ENCODE measurements at places on chromosomes 16 and 17.

DNA sequence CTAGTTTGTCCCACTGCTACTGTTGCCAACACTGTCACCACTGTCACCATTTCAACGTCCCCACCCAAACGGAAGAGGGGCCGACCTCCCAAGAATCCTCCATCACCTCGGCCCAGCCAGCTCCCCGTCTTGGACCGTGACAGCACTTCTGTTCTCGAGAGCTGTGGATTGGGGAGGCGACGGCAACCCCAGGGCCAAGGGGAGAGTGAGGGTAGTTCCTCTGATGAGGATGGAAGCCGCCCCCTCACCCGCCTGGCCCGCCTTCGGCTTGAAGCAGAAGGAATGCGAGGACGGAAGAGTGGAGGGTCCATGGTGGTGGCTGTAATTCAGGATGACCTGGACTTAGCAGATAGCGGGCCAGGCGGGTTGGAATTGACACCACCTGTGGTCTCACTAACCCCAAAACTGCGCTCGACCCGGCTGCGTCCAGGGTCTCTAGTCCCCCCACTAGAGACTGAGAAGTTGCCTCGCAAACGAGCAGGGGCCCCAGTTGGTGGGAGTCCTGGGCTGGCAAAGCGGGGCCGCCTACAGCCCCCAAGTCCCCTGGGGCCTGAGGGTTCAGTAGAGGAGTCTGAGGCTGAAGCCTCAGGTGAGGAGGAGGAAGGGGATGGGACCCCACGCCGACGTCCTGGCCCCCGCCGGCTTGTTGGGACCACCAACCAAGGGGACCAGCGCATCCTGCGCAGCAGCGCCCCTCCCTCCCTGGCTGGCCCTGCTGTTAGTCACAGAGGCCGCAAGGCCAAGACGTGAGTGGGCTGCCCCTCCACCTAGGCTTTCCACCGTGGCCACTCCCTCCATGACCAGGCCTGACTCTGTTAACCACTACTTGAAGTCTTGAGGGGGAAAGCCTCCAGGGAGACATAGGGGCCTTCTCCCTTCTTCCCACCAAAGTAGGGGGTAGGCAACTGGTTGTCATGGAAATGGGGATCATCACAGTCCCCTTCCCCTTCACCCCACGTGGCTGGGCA is 9.0 kb upstream of the PHKG2 start:
- no peak for DNase-seq

- DNase-seq, result no peak
These were observed 49.7 kb downstream of the ZNRF1 start for GRCh38 chr16:75048530-75048929.

DNA sequence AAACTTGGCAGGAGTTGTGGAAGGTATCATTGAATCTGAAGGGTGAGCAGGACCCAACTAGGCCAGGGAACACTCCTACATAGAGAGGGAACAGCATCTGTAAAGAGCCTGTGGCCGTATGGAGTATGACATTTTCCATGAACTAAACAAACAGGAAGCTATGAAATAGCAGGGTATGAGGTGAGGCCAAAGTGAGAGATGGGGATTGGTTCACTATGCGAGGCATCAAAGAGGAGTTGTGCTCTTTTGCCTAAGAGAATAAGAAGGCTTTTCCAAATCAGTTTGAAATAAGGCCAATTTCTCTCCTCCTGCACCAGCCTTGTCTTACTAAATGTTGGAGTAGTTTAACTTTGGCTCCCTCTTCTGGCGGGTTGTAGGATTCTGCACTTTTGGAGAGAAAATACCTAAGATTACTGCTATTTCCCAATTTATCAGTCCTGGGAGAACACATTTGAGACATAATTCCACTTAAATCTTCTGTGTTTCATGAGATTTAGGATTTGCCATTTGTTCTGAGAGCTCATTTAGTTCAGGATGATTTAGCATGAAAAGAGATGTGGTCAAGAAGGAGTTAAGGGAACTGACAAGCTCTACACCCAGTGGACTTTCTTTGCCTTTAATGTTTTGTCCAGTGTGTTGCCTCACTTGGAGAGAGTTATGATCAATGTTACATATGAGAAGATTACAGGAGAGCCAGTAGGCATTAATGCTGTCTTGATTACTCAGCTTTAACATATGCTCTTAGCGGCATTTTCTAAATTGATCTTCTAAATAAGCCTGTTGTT is 55.4 kb downstream of the TNRC6C start:
- DNase-seq, result peak; percentile 46

GRCh38 chr16:64996641-64997040 is 125.2 kb downstream of the CDH11 start:
- DNase-seq, result no peak

DNA sequence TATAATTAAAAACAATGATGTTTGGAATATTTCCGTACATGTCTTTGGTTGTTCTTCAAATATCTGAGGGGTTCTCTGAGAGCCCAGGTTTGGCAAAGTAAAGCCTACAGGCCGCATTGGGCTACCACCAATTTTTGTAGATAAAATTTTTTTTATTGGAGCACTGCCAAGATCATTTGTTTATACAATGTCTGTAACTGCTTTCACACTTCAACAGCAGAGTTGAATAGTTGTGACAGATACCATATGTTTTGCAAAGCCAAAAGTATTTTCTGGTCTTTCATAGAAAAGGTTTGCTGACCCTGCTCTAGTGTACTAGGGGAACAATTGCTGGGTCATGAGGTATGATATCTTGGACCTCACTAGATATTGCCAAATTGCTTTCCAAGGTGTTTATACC is 10.5 kb downstream of the PPM1D start:
- no peak for DNase-seq

DNA sequence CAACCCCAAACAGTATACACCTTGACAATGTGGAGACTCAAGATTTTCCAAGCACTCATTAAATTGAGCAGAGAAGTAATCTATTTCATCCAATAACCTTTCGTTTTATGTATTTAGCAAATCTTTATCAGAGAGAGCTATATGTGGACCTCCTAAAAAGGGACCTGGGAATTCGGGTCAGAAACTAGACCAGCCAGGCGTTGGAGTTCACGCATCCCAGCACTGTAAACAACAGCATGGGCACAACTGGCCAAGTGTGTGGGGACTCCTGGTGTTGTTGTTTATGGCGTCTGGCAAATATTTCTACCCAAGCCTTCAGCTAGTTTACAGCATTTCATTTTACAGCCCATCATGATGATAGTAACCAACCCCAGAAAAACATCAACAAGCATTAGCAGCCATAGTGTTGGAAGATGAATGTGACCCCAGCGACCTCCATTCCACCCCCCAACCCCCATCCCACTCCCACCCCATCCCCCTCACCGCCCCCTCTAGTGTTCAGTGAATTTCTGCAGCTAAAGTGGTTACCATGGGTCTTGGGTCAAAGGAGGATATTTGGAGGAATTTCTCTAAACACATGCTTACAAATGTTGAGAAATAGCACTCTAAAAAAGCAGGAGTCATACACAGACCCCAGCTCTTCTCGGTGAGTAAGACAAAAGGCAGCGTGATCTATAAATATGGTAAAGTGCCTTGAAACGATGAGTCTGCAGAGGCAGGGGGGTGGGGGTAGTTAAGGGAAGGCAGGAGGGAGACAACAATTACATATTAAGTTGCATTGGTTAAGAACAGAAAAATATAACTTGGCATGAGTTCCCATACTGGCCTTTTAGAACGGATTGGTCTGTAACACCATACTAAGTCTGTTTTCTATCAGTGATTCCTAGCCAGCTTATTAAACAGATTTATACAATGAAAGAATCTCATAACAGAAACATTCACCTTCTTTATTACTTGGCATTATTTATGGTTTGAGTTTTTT is 91.4 kb upstream of the TBX2 start:
- DNase-seq, result no peak

GRCh38 chr16:13992322-13992721 is 72.4 kb downstream of the ERCC4 start:
- DNase-seq, result no peak

GRCh38 chr16:2167068-2167638 is 11.6 kb downstream of the TRAF7 start:
- DNase-seq, result no peak

DNA sequence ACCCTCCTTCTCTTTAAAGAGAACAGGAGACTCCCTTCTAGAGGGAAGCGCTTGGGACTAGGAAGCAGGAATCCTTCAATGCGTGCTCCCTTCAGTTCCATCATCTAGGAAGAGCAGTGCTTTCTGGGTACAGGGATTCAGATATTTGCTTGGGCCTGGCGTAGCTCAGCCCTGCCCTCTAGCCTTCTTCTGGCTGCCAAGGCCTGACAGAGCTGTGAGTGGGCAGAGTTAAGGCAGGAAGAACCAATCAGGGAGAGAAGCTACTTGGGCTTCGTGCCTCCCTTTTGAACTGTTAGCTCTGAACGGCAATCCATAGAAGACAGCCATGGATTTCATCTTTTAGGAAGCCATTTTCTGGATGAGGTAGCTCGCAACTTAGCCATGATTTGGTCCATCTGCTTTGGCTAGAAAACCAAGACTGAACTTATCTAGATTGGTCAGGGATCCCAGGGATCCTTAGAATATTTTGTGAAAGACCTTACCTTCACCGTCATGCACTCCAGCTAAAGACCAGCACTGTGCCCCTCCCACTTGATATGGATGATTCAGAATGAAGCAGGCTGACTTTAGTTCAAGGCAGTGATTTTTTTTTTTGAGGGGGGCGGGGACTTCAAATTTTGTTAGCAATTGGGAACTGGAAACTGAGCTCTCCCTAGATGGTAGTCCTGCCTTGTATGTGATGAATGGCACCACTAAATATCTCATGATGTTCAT is 2.5 kb upstream of the CORO6 start:
- DNase-seq, result no peak

DNA sequence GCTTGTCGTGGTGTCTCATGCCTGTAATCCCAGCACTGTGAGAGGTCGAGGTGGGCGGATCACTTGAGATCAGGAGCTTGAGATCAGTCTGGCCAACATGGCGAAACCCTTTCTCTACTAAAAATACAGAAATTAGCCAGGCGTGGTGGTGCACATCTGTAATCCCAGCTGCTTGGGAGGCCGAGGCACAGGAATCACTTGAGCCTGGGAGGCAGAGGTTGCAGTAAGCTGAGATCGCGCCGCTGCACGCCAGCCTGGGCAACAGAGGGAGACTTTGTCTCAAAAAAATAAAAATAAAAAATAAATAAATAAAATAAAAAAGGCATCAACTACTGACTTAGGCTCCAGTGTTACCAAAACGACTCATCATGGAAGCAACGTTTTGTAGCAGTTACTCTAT is 115.5 kb downstream of the PLCG2 start:
- DNase-seq, result no peak

DNA sequence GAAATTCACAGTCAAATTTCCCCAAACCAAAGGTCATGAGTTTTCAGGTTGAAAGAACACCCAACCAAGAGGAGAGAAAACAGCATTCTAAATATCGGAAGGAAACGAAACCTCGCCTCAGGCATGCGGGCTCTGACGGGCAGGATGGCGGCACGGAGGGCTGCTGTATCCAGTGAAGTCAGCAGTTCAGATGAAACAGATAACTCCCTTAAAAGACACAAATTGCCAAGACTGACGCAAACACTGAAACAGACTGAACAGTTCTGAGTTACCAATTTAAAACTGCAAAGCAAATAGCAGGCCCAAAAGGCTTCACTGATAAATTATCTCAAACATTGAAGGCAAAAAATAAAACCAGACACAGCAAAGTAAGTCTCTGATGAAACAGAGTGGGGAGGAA is 20.6 kb upstream of the CDH15 start:
- no peak for DNase-seq

DNA sequence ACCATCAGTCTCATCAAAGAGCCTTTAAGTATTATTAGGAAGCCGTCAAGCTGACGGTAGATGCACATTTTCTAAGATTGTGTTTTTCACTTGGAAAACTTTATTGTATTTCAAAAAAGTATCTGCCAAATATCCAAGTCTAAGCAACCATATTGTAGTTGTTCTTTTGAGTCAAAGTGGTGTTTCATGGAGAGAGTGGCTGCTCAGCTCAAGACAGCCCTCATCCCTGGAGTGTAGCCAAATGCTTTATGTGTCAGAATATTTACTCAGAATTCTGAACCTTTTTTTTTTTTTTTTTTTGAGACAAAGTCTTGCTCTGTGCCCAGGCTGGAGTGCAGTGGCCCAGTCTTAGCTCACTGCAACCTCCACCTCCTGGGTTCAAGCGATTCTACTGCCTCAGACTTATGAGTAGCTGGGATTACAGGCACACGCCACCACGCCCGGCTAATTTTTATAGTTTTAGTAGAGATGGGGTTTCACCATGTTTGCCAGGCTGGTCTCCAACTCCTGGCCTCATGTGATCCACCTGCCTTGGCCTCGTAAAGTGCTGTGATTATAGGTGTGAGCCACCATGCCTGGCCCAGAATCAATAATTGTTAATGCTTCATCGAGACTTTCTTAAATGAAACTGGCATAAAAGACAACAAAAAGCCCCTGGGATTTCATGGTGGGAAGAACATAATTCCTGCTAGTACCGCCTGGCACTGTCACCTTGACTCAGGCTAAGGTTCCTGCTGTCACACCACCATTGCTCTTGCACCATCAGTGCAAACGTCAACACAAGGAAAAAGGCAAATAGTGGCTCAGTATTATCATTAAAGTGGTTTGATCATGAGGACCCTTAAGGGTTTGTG is 45.5 kb downstream of the PRKCA start:
- no peak for DNase-seq

DNA sequence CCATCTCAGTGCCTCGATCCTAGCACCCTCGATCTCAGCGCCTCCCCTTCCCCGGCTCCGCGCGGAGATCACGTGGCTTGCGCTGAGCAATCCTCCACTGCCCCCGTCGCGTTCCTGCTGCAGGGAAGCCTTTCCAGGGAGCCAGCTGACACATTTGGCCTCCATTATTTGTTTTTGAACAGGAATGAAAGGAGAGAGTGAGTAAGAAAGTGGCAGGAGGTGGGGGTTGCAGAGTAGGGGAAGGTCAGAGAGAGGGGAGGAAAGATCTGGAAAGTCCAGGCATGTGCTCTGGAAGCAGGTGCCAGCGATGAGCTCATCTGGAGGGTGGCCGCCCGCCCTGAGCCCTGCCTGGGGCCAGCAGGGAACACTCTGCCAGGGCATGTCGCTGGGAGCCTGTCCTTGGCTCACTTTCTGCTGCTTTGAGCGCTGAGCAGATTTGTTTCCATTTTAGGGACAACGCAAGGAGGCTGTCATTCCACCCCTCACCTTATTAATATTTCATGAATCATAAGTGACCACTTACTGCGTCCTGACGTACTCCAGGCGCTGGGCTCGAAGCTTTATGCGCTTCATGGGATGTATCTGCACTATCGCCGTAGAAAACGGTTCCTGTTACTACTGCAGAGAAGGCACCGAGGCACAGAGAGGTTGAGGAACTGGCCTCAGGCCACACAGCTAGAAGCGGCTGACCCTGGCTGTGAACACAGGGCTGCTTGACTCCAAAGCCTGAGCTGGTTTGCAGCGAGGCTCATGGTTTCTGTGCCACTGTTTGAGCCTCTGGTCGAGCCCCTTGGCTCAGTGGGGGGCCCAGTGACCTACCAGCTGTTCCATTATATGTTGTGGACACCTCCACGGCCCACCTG is 283.1 kb downstream of the SEC14L1 start:
- no peak for DNase-seq

- DNase-seq, result no peak
These were observed 104.6 kb downstream of the SEC14L1 start for GRCh38 chr17:77245162-77245926.

Measured in Caco-2 (cell line).